GOT3 (cell line): ENCODE measurements at places on chromosomes 7 and 10.

DNA sequence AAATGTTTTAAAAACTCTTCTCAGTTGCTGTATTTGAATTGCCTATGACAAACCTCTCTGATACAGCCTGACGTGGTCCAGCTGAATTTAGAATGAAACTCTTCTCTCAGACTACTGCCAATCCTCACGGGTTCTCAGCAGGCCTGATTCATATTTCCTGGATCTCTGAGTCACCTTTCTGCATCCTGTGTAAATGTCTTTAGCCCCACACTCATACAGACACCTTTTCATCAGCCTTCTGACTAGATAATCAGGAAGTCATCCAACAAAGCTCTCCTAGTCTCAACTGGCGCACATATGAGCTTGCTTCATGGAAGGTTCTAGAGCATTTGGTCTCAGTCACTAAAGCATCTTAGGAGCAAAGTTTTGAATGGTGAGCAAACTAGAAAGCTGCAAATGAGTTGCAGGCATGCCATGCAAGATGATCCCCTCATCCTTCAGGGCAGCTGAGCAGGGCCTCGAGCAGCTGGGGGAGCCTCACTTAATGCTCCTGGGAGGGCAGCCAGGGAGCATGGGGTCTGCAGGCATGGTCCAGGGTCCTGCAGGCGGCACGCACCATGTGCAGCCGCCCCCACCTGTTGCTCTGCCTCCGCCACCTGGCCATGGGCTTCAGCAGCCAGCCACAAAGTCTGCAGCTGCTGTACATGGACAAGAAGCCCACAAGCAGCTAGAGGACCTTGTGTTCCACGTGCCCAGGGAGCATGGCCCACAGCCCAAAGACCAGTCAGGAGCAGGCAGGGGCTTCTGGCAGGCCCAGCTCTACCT, 182.8 kb downstream of the ARHGAP12 start:
- no peak for DNase-seq

- no peak for DNase-seq
These were observed at the start of gene LANCL2 for GRCh38 chr7:55365205-55365674. TSS of gene LANCL2 (plus strand) at chr7:55365337. CDS start at chr7:55366026, 689 bp downstream.

DNA sequence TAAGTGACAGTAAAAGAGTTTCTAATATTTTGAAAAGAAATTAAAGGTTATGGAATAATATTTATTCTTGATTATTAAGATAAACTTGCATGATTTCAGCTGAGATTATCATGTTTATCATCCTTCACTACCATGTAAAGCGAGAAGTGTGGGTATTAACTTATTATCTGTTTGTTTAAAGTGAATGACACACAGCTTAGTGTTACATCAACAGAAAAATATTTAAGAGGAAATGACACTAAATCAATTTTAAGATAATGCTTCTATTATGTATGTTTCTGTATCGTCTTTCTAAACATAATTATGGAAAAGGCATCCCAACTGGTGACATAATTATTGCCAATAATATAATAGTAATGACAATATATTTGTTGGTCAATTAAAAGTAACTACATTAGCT, 213.1 kb downstream of the PCDH15 start:
- DNase-seq = no peak

GRCh38 chr10:51832652-51833383, 133.4 kb upstream of the CSTF2T start:
- no peak for DNase-seq

- no peak for DNase-seq
These were observed 70.2 kb upstream of the GRB10 start for GRCh38 chr7:50852901-50853300.

- no peak for DNase-seq
These were observed 90.1 kb upstream of the CYP26C1 start for GRCh38 chr10:92970301-92971070.

GRCh38 chr7:45182856-45183710, 25.5 kb downstream of the RAMP3 start:
- no peak for DNase-seq

DNA sequence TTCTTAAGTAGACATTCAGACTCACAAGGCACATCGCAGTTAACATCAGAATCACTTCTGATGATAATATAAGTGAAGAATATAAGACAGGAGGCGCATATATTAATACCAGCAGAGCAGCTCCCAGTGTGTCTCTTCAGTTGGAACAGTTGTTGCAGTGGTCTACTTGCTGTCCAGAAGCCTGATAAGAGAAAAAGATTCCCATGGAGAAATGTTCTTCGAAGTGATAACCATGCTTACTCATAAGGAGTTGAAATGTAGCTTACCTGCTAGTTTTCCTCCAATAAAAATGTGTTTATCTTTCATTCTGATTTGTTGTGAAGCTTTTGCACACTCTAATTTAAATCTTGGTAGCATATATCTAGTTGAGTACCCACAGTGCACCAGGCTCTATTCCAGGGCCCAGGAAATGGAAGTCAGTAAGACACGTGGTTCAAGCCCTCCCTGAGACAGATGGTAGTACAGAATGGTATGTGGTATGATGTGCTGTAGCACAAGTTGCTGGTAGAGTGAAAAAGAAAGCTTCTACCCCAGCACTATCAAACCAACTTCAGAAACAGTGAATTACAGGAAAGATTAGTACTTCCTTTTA, 124.0 kb downstream of the MAPK8 start:
- DNase-seq = no peak

DNA sequence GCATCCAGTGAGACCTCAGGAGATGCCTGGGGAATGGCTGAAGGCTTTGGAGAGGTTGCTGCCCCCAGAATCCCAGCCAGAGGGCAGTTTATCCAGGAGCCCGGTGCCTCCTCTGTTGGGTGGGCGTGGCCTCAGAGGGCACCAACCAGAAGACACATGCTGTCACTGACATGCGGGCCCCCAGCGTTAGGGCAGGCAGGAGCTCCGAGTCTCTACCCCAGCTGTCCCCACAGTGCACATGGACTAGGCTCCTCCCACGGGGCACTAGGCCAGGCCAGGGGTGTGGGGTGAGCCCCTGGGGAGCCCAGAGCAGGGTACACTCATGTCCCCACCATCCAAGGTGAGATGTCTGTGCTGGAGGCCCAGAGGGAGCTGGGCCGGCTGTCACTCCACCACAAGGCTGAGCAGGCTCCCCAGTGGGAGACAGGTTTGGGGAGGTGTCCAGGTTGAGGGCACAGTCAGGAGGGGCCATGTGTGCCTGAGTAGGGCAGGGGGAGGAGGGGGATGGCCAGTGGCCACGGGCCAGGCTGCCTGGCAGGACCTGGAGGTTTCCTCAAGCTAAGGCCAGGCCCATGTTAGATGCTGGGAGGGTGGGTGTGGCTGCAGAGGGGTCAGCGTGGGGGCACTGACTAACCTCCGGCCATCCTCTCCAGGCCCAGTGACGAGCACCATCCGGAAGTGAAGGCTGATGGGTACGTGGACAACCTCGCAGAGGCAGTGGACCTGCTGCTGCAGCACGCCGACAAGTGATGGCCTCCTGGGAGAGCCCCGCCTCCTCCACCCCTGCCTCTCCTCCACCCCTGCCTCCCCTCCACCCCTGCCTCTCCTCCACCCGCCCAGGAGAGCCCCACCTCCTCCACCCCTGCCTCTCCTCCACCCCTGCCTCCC, 131.3 kb downstream of the FAM53B start:
- DNase-seq = no peak

DNA sequence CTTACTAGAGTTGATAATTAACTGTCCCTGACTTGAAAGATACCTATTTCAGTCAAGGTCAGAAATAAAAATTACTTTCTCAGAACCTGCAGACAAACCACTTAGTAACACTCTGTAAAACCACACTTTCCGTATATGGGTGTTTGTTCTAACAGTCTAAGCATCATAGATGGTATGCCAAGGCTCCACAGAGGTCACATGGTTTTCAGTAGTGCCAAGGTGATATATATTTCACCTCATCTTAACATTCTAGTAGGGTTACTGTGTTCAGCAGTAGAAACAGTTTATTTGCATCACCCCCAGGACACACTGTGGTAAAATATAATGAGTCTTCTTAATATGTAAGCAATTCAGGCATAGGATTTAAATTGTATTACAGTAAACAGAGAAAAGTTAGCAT, 61.5 kb downstream of the KCND2 start:
- no peak for DNase-seq

- DNase-seq = no peak
These were observed 851 bp downstream of the MKRN1 start for GRCh38 chr7:140478246-140479061.

DNA sequence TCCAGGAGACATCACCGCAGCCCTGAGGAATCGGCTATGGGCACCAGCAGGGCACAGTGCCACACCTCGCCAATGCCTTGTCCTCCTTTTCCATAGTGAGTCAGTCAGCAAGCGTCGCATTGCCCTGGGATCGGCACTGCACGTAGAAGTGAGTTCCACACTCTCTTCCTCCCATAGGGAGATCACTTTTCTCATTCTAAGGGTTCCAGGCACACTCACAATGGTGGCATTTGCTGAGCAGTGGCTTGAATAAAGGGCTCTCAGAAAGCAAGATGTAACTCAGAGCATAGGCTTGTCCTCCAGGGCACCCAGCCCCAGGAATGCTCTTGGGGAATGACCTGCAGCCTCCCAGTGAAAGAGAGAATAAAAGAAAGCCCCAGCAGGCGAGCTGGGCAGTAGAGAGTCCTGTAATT, 1.1 kb upstream of the VIM start:
- no peak for DNase-seq

- DNase-seq = no peak
These were observed 561.6 kb downstream of the GRM8 start for GRCh38 chr7:126690848-126691751.

DNA sequence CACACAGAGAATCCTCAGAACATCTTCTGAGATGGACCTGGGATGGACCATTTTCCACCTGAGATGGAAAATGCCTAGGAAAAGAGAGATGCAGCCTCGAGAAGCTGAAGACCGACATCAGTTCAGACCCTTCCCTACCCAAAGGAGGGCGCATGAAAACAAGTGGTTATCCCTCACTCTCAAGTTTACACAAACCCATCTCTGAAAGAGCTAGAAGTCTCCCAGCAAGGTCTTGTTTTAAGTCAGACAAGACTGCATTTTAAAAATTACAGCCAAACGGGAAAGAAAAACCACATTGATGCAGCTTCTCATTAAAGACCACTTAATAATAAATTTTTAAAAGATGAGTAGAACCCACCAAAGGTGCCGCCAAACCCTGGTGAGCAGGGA, 1.3 kb downstream of the RAPGEF5 start:
- DNase-seq = no peak

- no peak for DNase-seq
These were observed 3.1 kb downstream of the GAD2 start for GRCh38 chr10:26219676-26220075.

- no peak for DNase-seq
These were observed 218.1 kb downstream of the CELF2 start for GRCh38 chr10:11235771-11236170.

DNA sequence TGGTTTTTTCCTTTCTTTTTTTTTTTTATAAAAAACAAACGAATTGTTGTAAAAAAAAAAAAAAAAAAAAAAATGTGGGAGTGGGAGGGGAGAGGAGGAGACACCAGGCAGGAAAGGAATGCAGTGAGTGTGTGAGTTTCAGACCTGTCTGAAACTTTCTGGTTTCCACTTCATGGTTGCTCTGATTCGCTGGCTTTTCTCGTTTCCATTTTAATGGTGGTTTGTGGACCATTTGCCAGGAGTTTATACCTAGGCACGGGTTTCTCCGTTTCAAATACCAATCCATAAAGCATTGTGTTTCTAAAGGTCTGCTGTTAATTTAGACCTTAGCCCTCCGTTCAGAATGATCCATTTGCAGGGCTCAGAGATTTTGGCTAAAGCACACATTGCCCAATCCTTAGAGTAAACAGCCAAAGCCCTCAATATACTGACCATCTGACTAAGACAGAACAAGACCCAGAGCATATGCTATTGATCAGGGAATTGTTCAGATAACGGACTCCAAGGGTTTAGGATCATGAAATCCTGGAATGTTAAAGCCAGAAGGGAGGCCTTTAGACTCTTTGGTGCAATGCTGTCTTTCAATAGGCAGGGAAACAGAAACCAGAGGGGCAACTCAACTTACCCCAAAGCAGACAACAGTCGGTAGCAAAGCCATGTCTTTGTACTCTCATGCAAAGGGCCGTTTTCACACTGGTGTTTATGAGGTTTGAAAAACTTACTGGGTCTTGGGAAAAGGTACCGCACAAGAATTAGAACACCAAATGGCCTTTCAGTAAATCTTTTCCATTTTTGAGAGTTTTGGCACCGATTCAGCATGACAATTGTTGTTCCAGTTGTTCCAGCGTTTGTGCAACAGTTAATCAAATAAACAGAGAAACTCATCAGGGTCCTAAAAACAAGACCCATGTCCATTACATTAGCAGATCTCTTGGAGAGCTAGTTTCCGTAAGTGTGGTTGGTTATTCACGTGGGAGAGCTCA, 94.3 kb upstream of the AGBL3 start:
- DNase-seq = no peak

DNA sequence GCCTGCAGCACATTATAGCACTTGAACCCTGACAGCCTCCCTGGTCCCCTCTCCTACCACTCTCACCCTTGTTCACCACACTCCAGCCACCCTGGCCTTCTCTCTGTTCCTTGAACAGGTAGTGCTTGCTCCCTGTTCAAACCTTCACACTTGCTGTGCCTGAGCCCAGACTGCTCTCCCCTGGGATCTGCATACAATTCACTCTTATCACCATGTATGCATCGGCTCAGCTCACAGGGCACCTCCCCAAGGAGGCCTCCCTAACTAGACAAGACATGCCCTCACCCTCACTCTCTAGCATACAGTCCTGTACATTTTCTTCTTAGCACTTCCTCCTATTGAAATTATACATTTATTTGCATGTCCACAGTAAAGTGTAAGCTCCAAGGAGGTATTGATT, 59.3 kb downstream of the FAM13C start:
- no peak for DNase-seq

GRCh38 chr10:49164559-49165188, 23.5 kb downstream of the TMEM273 start:
- DNase-seq = no peak

GRCh38 chr10:124300735-124301134, 118.0 kb downstream of the OAT start:
- DNase-seq = no peak

DNA sequence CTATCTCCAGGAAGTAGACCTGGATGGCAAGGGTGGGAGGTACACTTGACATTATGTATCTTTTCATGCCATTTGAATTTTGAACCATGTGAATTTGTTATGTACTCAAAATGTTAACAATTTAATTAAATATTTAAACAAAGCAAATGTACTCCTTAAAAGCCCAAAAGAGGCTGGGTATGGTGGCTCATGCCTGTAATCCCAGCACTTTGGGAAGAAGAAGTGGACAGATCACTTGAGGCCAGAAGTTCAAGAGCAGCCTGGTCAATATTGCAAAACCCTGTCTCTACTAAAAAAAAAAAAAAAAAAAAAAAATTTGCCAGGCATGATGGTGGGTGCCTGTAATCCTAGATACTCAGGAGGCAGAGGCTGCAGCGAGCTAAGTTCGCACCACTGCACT, 136.9 kb upstream of the ASAH2 start:
- no peak for DNase-seq

DNA sequence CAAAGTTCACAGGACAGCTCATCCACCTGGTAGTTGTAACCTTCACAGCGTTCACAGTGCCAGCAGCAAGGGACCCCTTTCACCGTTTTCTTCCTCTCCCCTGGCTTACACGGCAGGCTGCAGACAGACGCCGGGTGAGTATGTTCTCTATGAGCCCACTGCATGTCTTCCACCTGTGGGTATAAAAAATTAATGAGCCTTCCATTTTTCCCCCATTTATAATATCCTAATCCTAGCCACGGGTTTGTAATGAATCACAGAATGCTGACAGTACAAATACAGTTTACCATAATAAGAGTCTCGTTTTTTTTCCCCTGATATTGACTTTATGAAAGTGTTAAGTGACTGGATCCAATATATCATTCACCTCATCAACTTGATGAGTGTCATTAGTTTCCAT, 719.0 kb downstream of the GRM8 start:
- DNase-seq = no peak

GRCh38 chr7:129055861-129056464, 1.1 kb upstream of the TNPO3 start:
- DNase-seq = no peak
